NCI-H446 treated with DMSO at 0.1 percent for 48 hours (cell line): ENCODE measurements at places on chromosomes 1 and 21.
A peak's percentile ranks its signal among the peaks of the same experiment; 100 is the strongest.

DNA sequence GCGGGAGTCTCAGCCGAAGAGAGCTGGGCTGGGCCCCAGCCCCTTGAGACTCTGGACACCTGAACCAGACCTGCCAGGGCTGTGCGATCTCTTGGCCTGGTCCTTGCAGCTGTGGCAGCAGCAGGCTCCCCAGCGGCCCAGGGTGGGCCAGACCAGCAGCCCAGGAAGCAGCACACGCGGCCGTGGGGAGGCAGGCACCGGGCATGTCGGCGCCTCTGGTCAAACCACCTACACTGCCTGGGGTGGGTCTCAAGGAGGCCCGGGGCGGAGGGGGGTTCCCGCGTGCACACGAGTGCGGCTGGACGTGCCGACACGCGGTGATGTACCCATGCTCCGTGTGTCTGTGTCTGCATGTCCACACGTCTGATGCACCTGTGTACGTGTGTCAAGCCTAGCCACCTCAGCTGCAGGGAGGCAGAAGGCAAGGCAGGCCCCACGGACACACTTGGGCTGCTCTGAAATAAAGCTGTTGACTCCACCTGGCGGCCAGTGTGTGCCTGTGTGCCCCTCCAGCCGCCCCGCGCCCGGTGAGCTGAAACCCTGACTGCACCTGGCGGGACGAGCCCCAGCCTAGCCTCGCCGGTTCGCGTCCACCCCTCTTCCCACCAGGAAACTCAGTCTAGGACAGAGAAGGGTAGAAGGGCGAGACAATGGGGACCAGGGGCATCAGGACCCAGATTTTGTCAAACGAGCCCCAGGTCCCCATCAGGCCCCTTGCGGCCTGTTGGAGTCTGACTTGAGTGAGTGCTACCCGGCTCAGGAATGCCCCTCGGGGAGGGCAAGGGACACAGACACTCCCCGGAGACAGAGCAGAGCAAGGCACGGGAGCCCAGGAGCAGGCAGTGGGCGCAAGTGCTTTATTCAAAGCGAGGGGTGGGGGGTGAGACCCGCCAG is 11.6 kb downstream of the SCNN1D start:
- peak; percentile 28 for DNase-seq

DNA sequence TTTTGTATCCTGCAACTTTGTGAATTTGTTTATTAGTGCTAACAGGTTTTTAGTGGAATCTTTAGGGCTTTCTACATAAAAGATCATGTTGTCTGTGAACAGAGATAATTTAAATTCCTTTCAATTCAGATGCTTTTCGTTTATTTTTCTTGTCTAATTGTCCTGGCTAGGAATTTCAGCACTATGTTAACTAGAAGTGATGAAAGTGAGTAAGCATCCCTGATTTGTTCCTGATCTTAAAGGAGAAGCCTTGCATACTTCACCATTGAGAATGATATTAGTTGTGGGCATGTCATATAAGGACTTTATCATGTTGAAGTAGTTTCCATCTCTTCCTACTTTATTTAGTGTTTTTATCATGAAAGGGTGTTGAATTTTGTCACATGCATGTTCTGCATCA is 23.6 kb upstream of the TRIM67 start:
- DNase-seq, result no peak

GRCh38 chr21:32122082-32122481 is 156.8 kb downstream of the MIS18A start:
- DNase-seq, result no peak

DNA sequence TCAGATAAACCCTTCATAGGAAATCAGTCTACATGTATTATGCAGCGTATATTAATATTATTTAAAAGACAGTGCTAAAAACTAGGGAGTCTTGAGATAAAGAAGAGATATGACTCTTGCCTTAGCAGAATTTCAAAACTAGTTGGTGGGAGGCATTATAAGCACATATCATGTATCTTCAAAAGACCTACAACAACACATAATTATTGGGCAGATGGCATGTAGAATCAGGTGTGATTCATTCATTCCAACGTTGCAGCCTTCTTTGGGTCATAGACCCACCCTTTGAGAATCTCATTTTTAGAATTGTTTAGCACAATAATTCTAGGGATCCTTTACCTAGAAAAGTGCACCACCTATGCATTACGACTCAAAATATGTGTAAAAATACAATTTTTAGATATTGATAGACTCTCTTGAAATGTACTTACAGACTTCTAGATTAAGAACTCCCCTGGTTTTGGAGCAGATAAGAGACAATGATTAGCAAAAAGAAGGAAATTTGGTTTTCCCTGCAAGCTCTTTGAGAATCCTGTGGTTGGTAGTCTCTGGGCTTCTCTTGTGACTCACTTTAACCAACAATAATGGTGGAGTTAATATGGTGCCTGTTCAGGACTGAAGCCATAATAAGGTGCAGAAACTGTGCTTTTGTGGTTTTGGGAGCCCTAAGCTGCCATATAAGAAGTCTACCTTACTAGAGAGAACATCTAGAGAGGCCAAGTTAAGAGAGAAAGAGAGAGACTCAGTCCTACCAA is 85.3 kb upstream of the RGS4 start:
- DNase-seq, result no peak

- DNase-seq, result no peak
These were observed 244.8 kb upstream of the RGS18 start for GRCh38 chr1:191913260-191913977.

DNA sequence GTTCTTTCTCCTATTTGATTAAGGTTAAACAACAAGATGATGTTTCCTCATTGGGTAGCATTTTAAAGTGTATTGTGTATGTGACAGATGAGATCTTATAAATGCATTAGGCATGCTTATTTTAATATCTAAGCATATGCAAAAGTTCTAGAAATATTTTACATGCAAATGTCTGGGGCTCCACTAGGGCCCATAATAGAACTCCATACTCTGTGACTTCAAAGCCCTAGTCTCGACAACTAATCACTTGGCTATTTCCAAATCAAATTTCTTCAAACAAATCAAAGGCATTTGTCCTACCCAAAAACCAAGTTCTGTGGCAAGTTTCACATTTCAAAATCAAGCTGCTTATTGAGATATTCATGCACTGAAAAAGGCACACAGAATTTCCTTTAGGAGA is 385.6 kb upstream of the ST6GALNAC5 start:
- DNase-seq, result no peak

DNA sequence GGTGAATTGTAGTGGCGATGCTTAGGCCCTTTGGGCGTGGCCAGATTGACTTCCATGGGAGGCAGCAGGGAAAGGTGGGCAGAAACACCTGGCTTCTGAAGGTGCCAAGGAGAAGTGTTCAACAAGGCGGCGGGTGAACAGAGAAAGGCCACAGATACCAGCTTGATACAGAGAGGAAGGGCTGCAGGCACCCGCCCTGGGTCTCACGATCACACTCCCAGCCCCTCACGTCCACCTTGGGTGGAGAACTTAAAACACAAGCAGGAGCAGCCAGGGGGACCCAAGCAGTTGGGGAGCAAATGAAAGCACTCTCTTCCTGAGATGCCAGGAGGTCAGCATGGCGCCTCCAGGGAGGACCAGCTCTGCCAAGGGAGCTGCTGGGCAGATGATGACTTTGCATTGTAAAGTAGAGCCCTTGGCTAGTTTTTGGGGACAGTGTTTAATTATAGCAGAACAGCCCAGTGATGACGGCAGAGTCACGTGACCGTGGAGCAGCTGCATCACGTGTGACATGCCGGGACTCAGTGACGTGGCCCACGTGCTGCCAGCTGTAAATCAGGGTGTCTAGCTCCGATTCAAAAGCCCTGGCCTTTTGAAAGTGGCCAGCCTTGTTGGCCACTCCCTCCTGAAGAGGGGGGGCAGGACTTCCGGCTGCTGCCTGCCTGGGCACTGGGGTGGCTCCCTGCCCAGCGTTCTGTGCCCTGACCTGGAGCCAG is 19.0 kb downstream of the SLC37A1 start:
- DNase-seq, result no peak

DNA sequence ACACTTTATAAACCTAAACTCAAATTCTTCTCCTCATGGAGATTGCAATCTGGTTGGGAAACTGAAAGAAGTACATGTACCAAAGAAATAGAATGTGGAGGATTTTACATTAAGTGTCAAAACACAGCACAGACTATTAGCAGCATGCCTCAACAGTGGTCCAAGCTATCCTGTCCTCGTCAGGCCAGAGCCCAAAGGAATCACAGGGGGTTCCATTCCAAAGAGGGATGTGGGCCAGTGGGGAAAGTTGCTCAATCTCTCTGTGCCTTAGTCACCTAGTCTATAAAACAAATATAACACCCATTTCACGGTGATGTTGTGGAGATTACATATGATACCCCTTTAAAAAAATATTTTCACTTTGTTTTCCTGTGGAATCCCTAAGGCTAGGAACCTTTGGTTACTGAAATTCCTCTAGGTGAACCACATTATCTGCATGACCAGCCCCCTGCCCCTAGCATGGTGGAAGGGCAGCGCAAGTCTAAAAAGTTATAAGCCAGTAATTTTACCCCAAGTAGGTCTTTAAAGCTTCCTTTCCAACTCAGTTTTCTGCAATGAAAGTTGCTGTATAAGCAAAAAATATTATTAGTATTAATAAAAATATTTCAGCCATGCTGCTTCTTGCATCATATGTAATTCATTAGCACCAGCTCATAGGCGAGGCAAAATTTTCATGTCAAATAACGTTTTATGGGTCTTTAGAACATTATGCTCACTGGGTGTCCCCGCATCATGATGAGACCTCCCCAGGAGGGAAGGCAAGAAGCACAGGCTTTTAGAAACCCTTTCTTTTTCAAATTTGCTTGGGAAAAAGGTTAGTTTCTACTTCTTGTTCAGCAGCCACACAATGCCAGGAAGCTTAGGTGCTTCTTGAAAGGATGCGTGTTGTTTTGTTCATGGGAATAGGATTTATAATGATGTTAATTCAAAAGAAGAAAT is 548.8 kb upstream of the PKN2 start:
- no peak for DNase-seq

GRCh38 chr1:239308701-239309333 is 77.6 kb upstream of the CHRM3 start:
- no peak for DNase-seq

DNA sequence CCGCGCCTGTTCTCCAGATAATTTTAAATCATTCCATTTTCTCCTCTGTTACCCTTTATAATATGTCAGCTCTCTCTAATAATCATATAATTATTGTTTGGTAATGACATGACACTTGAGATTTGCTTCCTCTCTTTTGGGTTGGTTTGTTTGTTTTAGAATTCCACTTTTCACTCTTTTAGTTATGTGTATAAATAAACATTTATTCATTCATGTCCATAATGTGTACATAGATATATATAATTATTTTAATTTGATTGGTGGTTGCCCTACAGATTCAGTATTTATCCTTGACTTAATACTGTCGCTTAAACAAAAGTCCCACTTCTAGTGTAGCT is 93.4 kb upstream of the FMN2 start:
- no peak for DNase-seq

DNA sequence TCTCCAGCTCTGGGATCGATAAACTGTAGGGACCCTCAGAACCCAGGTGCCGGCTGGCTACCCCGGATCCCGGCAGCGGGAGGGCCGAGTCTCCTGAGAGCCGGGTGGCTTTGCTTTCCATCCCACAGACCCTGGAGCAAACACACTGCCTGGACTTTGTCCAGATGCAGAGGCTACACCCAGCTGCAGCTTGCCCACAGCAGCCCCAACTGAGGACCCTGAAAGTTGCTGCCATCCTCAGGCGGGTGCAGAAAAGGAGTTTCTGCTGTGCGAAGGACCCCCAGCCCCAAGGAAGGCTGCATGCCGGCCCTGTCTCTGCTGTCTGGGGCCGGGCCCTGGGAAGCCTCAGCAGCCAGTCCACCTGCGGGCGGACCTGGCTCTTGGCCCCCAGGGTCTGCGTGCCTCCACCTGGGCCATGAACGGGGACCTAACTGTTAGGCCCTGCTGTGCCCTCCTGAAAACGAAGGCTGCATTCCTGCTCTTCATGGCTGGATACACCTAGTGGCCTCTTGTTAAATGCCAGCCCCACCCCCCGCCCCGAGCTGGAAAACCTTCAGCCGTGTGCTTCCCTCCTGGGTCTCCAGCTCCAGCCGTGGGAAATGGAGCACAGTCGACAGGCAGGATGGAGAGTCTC is 97.5 kb upstream of the ARHGEF16 start:
- DNase-seq, result no peak

DNA sequence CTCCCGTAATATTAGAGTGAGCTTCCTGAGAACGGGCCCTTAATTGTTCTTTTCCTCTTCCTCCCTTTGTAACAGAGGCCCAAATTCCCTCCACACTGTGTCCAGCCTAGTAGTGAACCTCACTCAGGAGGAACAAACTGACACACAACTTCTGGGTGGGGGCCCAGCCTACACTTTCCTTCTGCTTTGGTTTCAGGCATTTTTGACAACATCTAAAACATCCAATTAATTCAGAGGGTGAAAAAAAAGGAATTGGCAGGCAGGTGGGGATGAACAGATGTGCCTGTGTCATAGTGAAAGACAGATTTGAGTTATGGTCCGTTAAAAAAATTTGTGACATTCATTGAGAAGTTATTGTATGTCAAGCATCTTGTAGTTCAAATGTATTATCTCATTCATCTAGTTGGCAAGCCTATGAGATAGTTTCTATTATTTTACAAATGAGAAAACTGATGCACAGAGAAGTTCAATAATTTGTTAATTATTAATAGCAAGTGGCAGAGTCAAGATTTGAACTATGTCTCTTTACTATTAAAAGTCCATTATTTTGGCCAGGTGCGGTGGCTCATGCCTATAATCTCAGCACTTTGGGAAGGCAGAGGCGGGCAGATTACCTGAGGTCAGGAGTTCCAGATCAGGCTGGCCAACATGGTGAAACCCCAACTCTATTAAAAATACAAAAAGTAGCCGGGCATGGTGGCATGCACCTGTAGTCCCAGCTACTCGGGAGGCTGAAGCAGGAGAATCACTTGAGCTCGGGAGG is 41.6 kb upstream of the LRIG2 start:
- peak; percentile 53 for DNase-seq

DNA sequence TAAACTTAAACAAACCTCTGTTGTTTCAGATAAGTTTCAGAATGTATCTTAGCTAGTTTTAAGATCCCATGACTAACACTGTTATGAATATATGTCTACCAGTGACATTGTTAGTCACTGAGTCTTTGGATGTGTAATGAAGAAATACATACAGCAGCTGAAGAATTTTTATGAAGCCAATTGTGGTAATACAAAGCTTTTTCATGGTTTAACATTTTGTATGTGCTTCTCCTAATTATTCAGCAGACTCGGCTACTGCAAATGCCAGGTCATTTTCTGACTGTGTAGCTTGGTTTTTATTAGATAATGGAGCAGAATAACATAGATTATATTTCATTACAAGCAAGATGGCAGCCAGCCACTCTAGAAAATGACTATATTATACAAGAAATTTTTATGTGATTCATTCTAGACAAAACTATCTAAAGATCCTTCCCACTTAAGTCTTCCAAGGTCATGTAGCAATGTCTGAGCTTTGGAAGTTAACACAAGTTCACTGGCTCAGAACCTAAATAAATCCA is 147.8 kb downstream of the TNFSF18 start:
- no peak for DNase-seq

GRCh38 chr1:145750426-145750825 is 31.1 kb downstream of the CD160 start:
- DNase-seq, result no peak
